ENCODE measurements at places on chromosomes 7 and 10. TPM values are rescaled to one million over a fixed set of nuclear protein-coding genes. Genes with fewer than 3 reads are reported as not detected.

Gene PTN
- 36.1 TPM for polyA plus RNA-seq

Gene MMP21
- not detected for polyA plus RNA-seq

Gene MINDY4
- polyA plus RNA-seq: 5.6 TPM

Gene TAS2R4
- polyA plus RNA-seq: 0.13 TPM

Gene PLAC9
- 54.3 TPM for polyA plus RNA-seq

Gene SPDYE16
- polyA plus RNA-seq: 0.23 TPM

Gene ELAPOR2
- polyA plus RNA-seq: 8.0 TPM

Gene SH2D4B
- not detected for polyA plus RNA-seq

Gene OPN1SW
- not detected for polyA plus RNA-seq
